Activated T-helper 9 cell treated with anti-CD3 and anti-CD28 coated beads, Interleukin-2, amount 50 U/mL, for 16 hours (primary cell): ENCODE measurements at places on chromosomes 7 and 10.

DNA sequence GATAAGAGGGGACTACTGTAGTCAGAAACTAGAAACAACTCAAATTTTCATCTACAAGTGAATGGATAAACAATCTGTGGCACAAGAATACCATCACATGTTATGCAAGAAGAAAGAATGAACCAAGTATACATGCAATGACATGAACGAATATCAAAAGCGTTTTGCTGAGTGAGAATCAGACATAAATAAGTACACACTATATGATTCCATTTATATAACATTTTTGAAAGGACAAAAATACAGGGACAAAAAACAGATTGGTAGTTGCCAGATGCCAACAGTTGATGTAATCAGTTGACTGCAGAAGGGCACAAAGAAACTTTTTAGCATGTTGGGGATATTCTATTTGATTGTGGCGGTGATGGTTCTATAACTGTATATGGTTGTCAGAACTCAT is 33.6 kb downstream of the CTNNA3 start:
- DNase-seq = no peak

DNA sequence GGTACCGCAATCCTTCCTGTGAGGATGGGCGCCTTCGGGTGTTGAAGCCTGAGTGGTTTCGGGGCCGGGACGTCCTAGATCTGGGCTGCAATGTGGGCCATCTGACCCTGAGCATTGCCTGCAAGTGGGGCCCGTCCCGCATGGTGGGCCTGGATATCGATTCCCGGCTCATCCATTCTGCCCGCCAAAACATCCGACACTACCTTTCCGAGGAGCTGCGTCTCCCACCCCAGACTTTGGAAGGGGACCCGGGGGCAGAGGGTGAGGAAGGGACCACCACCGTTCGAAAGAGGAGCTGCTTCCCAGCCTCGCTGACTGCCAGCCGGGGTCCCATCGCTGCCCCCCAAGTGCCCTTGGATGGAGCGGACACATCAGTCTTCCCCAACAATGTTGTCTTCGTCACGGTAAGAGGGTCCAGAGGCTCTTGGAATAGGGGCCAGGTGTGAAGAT is 1.7 kb downstream of the MEPCE start:
- no peak for DNase-seq

DNA sequence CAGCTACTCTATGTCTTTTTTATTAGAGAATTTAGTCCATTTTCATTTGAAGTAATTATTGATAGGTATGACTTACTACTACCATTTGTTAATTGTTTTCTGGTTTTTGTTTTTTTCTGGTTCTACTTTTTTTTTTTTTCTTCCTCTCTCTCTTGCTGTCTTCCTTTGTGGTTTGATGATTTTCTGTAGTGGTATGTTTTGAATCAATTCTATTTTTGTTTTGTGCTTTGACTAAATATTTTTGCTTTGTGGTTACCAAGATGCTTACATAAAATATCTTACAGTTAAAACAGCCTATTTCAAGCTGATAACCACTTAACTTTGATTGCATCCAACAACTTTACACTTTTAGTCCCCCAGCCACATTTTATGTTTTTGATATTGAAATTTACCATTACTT is 3.3 kb upstream of the OR2F2 start:
- no peak for DNase-seq

GRCh38 chr10:132044803-132045202 is 20.9 kb upstream of the JAKMIP3 start:
- no peak for DNase-seq

- DNase-seq = no peak
Observed at GRCh38 chr7:3922175-3922635, 621.2 kb downstream of the SDK1 start.

DNA sequence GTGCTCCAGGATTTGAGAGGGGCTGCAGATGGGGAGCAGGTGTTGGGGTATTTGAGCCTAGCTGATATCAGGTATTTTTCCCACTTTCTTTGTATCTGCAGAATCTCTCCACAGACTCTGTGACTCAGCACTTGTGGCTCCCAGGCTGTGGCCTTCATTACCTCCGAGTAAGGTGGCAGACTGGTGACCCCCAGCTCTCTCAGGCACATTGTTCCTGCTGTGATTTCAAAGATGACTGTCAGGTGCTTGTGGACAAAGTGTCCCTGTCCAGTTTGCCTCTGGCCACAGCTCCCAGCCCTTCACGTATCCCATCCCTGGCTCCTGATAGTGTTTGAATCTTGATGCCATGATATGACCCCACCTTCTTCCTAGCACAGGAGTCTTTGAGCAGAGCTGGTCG is 396.8 kb upstream of the PODXL start:
- no peak for DNase-seq
